Karpas-422 (cell line): ENCODE measurements at places on chromosomes 3 and 15. TPM values are rescaled to one million over a fixed set of nuclear protein-coding genes. Genes with fewer than 3 reads are reported as not detected.

LRTM1 gene
- not detected in 2 replicates for total RNA-seq

STRIT1 gene
- not detected in 2 replicates for total RNA-seq

TM6SF1 gene
- total RNA-seq = not detected in 2 replicates

MUC13 gene
- 0.07 TPM in 1 of 2 replicates, not detected in the other for total RNA-seq

ANKRD34C gene
- total RNA-seq = 0.93 TPM in 1 of 2 replicates, not detected in the other

LRRC31 gene
- not detected in 2 replicates for total RNA-seq

SLC6A20 gene
- total RNA-seq = not detected in 2 replicates

SENP5 gene
- 53.8 and 73.3 TPM in 2 replicates for total RNA-seq

LMCD1 gene
- total RNA-seq = not detected in 2 replicates

KLHL6 gene
- total RNA-seq = 41.1 and 50.9 TPM in 2 replicates

KCNMB3 gene
- 17.1 and 28.3 TPM in 2 replicates for total RNA-seq

DNA sequence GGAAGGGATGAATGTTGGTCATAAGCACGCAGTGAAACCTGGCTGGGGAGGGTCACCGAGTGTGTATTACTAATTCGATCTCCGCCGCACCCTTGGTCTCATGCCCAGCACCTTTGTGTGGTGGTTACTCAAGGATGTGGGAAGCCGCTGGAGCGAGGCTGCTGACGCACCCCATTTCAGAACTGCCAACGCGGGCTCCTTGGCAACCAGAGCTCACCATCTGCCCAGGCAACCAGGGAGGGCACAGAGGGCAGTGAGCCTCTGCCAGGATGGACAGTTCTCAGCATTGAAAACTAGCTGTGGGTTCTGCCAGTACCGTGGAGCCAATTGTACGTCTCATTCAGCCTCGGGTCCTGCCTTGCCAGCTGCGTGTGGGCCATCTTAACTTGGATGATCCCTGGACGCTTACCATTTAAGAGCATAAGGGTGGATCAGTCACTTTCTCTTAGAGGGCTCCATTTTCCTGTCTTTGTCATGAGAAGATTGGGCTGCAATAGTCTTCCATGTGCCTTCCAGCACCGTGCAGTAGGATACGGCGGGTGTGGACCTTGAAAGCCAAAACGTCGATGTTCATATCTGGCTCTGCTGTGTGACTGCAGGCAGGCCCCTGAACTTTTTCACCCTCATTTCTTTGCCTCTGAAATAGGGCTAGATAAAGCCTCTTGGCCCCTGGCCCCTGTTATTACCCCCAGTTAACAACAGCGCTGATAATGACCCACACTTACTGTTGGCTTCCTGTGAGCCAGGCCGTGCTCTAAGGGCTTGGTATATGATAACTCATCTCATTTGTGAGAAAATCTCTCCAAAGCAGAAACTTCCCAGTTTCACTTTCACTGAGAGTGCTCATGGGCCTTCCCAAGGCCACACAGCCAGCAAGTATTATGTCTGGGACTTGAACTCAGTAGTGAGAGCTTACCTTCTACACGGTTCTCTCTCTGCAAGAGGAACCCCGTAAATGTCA lies 238.8 kb downstream of the OPA1 start:
- DNase-seq = peak; percentile 49
- no peaks in the 10 kb centered on the region for H3K36me3 ChIP-seq
- no peaks in the 10 kb centered on the region for H3K27me3 ChIP-seq
- no peak overlapping the region for H3K4me3 ChIP-seq

DNA sequence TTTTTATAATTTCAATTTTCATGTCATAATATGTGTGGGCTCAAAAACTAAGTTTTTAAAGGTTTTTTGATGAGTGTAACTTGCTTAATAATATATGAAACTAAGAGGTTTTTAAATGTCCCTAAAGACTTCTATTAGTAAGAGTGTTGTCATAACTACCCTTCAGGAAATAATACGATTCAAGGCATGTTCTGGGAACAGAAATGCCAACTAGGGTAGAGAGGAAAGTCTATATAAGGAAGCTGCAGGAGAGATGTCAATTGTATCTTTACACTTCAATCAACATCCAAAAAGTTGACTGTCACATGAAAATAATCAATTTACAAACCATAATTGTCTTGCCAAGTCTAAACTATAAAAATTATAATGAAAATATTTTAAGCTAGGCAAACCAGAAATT lies 76.3 kb downstream of the SMARCC1 start:
- DNase-seq = no peak
- H3K4me3 ChIP-seq = no peak overlapping the region
- peaks cover 39% of the 10 kb centered on the region; the same call in 1 of the 2 replicates for H3K36me3 ChIP-seq
- peaks cover 5% of the 10 kb centered on the region; the same call in 1 of the 2 replicates for H3K4me1 ChIP-seq
- no peaks in the 10 kb centered on the region for H3K27me3 ChIP-seq

- DNase-seq = no peak
- no peaks in the 10 kb centered on the region for H3K27me3 ChIP-seq
- no peaks in the 10 kb centered on the region for H3K36me3 ChIP-seq
- H3K4me1 ChIP-seq = peaks cover 71% of the 10 kb centered on the region
- H3K4me3 ChIP-seq = no peak overlapping the region
These were observed 6.9 kb downstream of the CORO2B start for GRCh38 chr15:68585574-68586273.

DNA sequence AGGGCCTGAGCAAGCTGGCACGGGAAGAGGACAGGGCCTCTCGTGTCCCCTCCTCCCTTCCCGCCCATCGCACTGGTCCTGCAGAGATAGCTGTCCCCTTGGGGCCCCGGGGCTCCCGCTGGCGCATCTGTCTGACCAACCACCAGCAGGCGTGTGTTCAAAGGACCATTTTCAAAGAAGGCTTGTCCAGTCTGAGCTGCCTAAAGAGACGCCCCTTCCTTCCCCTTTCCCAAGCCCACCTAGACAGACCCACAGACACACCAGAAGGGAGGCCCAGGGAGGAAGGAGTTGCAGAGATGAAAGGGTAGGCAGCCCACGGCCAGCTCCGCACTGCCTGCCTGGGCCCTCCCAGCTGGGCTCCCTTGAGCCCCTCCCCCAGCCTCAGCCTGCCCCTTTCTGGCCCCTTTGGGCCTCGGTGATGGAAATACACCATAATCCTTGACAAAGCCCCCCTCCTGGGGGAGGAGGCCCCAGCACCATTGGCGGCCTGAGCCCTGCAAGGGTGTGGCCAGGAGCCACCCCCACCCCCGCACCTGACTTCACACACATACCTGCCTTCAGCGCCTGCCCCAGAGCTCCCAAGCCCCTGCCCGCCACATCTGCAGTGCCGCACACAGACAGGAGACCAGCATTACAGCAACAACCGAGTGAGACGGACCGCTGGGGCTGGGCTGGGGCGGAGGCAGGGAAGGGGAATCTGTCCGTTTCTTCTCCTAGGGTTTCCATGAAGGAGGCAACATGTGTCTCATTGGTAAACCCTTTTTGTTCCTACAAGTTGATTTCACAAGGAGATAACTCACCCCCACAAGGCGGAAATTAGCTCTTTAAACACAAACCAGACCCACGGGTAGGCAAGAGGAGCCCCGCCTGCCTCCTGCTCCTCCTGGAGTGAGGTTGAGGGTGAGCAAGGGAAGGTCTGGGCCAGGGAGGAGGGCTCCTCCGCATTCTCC lies at the start of gene STRA6:
Gene STRA6 (minus strand): TSS at position 336 of the 950 bp plus-strand sequence. CDS start 520 bp downstream, outside the sequence.
- no peak within 1 kb of the TSS for H3K27ac ChIP-seq
- H3K36me3 ChIP-seq = no peaks in the 10 kb centered on the region
- no peak within 1 kb of the TSS for H3K4me3 ChIP-seq
- no peaks in the 10 kb centered on the region for H3K4me1 ChIP-seq

DNA sequence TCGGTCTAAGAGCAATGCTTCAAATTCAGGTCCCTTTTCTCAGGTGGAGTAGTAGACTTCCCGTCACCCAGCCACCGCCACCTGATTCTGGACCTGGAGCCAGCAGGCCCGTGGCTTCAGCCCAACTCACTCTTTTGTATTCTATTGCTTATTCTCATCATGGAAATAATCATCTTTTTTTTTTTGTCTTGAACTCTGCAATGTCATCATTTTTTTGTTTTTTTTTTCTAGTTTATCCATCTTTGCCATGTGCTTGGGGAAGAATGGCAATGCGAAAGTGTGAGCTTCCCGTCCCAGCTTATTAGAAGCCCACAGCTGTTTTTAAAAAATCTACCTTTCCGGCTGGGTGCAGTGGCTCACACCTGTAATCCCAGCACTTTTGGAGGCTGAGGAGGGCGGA lies 51.3 kb upstream of the FSTL1 start:
- no peak overlapping the region for H3K27ac ChIP-seq
- H3K4me1 ChIP-seq = no peaks in the 10 kb centered on the region
- no peak for DNase-seq
- H3K4me3 ChIP-seq = no peak overlapping the region
- no peaks in the 10 kb centered on the region for H3K27me3 ChIP-seq
- H3K36me3 ChIP-seq = no peaks in the 10 kb centered on the region

DNA sequence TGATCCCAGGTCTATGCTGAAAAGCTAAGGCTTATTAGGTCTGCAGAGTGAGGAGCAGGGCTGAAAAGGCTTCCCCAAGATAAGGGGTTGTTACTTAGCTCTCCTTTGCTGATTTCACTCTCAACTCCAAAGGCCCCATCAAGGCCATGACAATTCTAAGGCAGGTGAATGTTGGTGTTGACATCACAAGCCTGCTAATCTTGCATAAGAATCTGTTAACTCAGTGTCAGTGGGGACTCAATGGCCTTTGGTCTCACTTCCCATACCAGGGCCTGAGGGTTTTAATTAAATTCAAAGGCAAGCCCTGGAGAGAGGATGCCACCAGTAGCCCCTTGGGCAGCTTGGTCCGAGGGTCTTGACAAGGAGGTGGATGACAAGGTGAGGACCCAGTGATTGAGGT lies 9.4 kb upstream of the ALAS1 start:
- peaks cover 6% of the 10 kb centered on the region; the same call in 1 of the 2 replicates for H3K4me1 ChIP-seq
- H3K36me3 ChIP-seq = no peaks in the 10 kb centered on the region
- H3K27ac ChIP-seq = no peak overlapping the region
- DNase-seq = no peak
- H3K27me3 ChIP-seq = no peaks in the 10 kb centered on the region

DNA sequence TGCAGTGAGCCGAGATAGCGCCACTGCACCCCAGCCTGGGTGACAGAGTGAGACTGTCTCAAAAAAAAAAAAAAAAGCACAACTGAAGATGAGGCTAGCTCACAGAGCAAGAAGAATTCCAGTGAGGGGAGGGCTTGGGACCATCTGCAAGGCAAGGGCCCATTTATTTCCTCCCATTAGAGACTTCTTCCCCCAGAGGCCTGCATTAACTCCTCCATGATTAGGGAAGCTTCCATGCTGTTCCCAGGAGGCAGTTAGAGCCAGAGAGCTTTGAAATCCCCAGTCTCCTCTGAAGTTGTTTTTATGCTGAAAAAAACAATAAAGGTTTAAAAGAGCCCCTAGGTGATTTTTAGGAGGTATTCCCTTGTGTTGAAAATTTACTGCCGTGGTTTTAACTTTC lies 54.3 kb upstream of the ADCY5 start:
- H3K36me3 ChIP-seq = peaks cover 15% of the 10 kb centered on the region; the same call in 1 of the 2 replicates
- H3K4me3 ChIP-seq = no peak overlapping the region
- DNase-seq = no peak
- no peaks in the 10 kb centered on the region for H3K27me3 ChIP-seq
- no peaks in the 10 kb centered on the region for H3K4me1 ChIP-seq

DNA sequence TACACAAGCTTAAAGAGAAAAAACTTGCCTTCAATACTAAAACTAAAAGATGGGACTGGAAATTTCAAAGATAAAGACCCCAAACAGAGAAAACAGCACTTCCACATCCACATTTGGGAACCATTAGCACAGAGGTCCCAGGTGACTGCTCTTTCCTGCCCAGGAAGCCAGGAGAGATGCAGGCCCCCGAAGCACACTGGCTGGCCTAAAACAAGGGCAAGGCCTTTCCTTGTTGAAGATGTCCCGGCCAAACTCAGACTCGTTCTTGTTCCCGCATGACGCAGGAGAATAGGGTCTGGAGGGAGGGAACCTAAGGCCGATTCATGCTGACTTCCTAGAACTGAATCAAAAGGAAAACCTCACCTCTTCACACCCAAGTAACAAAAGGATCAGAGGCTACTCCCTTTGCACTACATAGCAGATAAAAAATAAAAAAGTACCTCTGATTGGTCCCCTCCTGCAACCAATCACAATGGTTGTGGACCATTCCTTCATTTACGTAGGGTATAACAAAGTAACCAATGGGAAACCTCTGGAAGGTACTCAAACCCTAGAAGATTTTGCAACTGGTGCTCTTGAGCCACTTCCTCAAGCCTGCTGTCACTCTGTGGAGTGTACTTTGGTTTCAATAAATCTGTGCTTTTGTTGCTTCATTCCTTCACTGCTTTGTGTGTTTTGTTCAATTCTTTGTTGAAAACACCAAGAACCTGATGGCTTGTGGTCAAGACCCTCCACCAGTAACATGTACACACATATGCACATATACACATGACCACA lies 48.7 kb downstream of the EFCAB12 start:
- H3K27ac ChIP-seq = no peak overlapping the region
- no peaks in the 10 kb centered on the region for H3K27me3 ChIP-seq
- H3K4me1 ChIP-seq = peaks cover 15% of the 10 kb centered on the region

DNA sequence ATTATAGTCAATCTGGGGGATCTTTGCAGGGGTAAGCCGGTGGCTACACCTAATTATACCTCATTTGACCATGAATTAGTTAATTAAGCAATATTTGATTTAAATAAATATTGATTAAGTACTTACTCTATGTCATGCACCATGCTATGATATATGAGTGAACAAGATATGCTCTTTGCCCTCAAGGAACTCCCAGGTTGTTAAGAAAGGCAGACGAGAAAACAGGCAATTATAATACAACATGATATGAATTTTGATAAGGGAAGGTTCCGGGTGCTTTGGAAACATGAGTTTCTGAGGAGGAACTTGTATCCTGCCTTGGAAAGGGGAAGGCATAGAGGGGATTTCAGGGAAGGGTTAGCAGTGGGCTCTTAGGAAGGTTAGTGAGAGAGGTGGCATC lies 412.9 kb downstream of the WDR72 start:
- H3K27ac ChIP-seq = no peak overlapping the region
- H3K4me1 ChIP-seq = no peaks in the 10 kb centered on the region

DNA sequence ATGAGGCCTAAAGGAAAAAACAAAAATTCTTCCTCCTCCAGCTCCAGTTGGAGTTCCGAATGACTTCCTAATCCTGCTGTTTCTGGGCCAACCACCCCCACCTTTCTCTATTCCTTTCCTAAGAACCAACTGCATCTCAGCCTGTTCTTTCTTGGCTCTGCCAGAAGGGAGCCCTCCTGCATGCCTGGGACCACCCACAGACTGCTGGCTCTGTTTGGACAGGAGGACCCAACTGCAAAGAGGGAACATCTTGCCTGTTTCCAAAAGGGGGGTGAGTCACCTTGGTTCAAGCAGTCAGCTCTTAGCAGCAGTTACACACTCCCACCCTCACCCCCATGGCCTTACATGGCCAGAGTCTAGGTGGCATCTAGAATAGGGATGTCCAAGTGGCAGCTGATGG lies 116.0 kb upstream of the PRICKLE2 start:
- no peaks in the 10 kb centered on the region for H3K27me3 ChIP-seq
- H3K36me3 ChIP-seq = no peaks in the 10 kb centered on the region
- H3K27ac ChIP-seq = no peak overlapping the region
- H3K4me1 ChIP-seq = no peaks in the 10 kb centered on the region
- H3K4me3 ChIP-seq = no peak overlapping the region
- DNase-seq = no peak

GRCh38 chr3:114112696-114113095 lies 56.2 kb downstream of the QTRT2 start:
- H3K27ac ChIP-seq = no peak overlapping the region
- H3K4me1 ChIP-seq = peaks cover 13% of the 10 kb centered on the region
- H3K4me3 ChIP-seq = no peak overlapping the region
- H3K36me3 ChIP-seq = no peaks in the 10 kb centered on the region
- DNase-seq = no peak

GRCh38 chr3:58779934-58780333 lies 113.4 kb upstream of the FAM3D start:
- no peaks in the 10 kb centered on the region for H3K36me3 ChIP-seq
- H3K27me3 ChIP-seq = no peaks in the 10 kb centered on the region
- DNase-seq = no peak
- no peak overlapping the region for H3K4me3 ChIP-seq
